Natural killer cell treated with Interleukin-12 subunit alpha and Interleukin-12 subunit beta and Interleukin-15 and Interleukin-18, amount 100 ng/mL, for 72 hours (primary cell): ENCODE measurements at places on chromosomes 11 and 22. TPM values are rescaled to one million over a fixed set of nuclear protein-coding genes. Genes with fewer than 3 reads are reported as not detected.

KRTAP5-7 gene
- not detected for total RNA-seq

CCND1 gene
- not detected for total RNA-seq

PAMR1 gene
- total RNA-seq = not detected

SLCO2B1 gene
- not detected for total RNA-seq

APOL4 gene
- 0.64 TPM for total RNA-seq

OR5D13 gene
- total RNA-seq = not detected

OR51I1 gene
- total RNA-seq = not detected

DDI1 gene
- total RNA-seq = not detected

CLDN5 gene
- total RNA-seq = not detected

GRCh38 chr11:69439127-69439526 is 42.3 kb upstream of the LINC01488 start:
- no peaks in the 10 kb centered on the region for H3K4me1 ChIP-seq
- H3K27ac ChIP-seq = no peak overlapping the region
- H3K4me3 ChIP-seq = no peak overlapping the region
- no peaks in the 10 kb centered on the region for H3K36me3 ChIP-seq

GRCh38 chr11:125123947-125124617 is 12.7 kb upstream of the TMEM218 start:
- peaks cover 4% of the 10 kb centered on the region for H3K4me1 ChIP-seq
- no peak overlapping the region for H3K4me3 ChIP-seq
- no peak for DNase-seq
- no peaks in the 10 kb centered on the region for H3K36me3 ChIP-seq
- H3K27me3 ChIP-seq = peaks cover 34% of the 10 kb centered on the region

- H3K36me3 ChIP-seq = no peaks in the 10 kb centered on the region
- no peak overlapping the region for H3K27ac ChIP-seq
- H3K27me3 ChIP-seq = peaks cover 6% of the 10 kb centered on the region
These were observed 46.3 kb downstream of the GAB2 start for GRCh38 chr11:78371221-78371891.

DNA sequence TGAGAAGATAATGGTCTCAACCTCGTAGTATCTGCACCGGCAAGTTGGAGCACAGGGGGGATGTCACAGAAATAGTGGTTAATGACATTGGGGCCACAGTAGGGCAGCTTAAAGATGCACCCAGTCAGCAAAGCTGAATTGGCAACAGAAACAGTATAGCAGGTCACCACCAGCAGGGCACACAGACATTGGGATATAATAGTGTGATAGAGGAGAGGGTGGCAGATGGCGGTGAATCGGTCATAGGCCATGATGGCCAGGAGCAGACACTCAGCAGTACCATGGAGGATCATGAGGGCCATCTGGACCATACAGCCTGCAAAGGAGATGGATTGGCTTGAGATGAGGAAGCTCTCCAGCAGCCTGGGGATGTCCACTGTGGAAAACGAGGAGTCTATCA is 106.0 kb upstream of the OR9Q1 start:
- H3K4me3 ChIP-seq = no peak overlapping the region
- no peak overlapping the region for H3K27ac ChIP-seq
- DNase-seq = no peak

DNA sequence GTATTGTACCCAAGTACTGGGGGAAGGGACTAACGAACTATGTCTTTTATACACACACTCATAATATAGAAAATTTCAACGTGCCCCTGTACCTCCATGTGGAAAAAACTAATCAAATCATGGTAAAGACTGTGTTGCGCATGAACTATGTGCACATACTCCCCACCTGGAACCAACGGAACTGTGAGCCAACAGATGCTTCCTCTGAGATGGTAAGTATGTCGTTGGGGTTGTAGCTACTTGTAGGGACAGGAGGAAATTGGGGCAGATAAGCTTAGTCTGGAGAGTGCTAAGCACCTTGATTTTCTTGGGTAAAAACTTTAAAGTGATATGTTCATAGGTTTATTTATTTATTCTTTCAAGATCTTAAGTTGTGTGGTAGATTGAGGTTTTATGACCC is 40.1 kb downstream of the GLYAT start:
- no peak for DNase-seq
- no peak overlapping the region for H3K4me3 ChIP-seq
- no peaks in the 10 kb centered on the region for H3K4me1 ChIP-seq

- peaks cover 5% of the 10 kb centered on the region for H3K36me3 ChIP-seq
- no peak overlapping the region for H3K4me3 ChIP-seq
- no peaks in the 10 kb centered on the region for H3K4me1 ChIP-seq
- H3K27me3 ChIP-seq = peaks cover 14% of the 10 kb centered on the region
- no peak overlapping the region for H3K27ac ChIP-seq
- DNase-seq = no peak
These were observed 45.6 kb downstream of the GLYAT start for GRCh38 chr11:58685973-58686722.

DNA sequence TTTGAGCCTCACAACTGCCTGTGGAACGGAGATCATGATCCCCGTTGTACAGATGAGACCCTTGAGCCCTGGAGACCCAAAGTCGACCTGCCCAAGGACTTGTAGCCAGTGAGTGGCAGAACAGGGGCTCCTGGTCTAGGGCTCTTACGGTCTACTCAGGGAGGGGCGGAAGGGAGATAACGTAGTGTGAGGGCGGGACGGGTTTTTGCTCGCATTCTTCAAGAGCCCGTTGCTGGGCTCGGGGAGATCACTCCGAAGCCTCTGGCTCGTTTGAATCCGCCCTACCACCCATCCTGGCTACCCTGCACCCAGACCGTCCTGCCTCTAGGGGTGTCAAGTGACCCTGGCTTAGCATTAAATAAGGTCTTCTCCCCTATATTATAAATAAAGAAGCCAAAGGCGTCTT is 639 bp downstream of the CRY2 start:
- H3K4me3 ChIP-seq = peak overlapping the region; percentile 81
- H3K36me3 ChIP-seq = no peaks in the 10 kb centered on the region
- H3K27me3 ChIP-seq = no peaks in the 10 kb centered on the region
- peaks cover 60% of the 10 kb centered on the region for H3K4me1 ChIP-seq
- no peak overlapping the region for H3K27ac ChIP-seq

- no peaks in the 10 kb centered on the region for H3K36me3 ChIP-seq
- H3K4me3 ChIP-seq = no peak overlapping the region
- DNase-seq = no peak
- H3K27me3 ChIP-seq = no peaks in the 10 kb centered on the region
- no peak overlapping the region for H3K27ac ChIP-seq
These were observed 337.9 kb downstream of the LRRC4C start for GRCh38 chr11:41121600-41121999.

DNA sequence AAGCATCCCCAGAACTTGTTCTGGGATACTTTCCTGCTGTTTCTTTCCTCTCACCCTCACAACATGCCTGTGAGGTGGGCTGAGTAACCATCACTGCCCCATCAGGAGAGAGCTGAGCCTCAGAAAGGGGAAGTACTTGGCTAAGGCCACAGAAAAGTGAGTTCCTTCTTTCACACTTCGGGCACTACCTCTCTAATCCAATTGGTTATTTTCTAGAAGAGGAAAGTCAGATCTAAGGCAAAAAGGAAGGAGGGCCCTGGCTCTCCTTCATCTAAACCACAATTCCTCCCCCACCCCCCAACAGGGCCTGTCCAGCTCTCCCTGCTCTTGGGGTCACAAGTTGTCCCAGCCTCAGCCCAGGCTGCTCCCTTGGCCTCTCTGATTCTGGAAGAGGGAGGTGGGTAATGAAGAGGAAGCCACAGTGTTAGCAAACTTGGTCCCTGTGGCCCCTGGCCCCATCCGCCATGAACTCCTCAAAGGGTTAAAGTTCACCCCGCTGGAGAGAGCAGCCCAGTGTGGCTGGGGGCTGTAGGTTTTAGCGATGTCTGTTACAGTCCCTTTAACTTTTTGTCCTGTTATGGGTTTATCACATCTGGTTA is 34.0 kb downstream of the SLC22A12 start:
- H3K27ac ChIP-seq = no peak overlapping the region
- H3K4me3 ChIP-seq = no peak overlapping the region
- DNase-seq = no peak
- H3K36me3 ChIP-seq = no peaks in the 10 kb centered on the region
- no peaks in the 10 kb centered on the region for H3K4me1 ChIP-seq
- no peaks in the 10 kb centered on the region for H3K27me3 ChIP-seq

GRCh38 chr22:26393929-26394328 is 35.1 kb upstream of the ASPHD2 start:
- H3K27ac ChIP-seq = no peak overlapping the region
- H3K4me1 ChIP-seq = no peaks in the 10 kb centered on the region
- peaks cover 15% of the 10 kb centered on the region for H3K27me3 ChIP-seq
- no peak for DNase-seq

- no peak for DNase-seq
- H3K4me1 ChIP-seq = peaks cover 16% of the 10 kb centered on the region
- H3K36me3 ChIP-seq = peaks cover 6% of the 10 kb centered on the region
- H3K27me3 ChIP-seq = no peaks in the 10 kb centered on the region
- H3K27ac ChIP-seq = no peak overlapping the region
- H3K4me3 ChIP-seq = no peak overlapping the region
These were observed 12.2 kb downstream of the TXN2 start for GRCh38 chr22:36469094-36469710.

DNA sequence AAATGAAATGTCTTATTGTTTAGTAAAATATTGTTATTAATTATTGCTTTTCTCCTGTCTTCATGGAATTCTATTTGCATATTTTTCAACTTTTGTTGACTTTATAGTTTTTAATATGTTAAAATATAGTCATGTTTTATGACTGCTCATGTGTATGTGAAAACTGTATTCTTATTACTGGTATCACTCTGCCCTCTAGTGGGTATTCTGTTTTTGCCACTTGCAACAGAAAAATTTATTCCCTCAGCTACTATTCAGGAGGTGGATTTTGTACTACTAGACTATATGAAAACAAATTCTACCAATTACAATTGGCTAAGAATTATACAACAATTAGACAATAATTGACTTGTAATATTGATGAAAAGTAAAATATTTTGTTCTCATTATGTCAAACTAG is 45.0 kb downstream of the OR4C6 start:
- no peak overlapping the region for H3K4me3 ChIP-seq

DNA sequence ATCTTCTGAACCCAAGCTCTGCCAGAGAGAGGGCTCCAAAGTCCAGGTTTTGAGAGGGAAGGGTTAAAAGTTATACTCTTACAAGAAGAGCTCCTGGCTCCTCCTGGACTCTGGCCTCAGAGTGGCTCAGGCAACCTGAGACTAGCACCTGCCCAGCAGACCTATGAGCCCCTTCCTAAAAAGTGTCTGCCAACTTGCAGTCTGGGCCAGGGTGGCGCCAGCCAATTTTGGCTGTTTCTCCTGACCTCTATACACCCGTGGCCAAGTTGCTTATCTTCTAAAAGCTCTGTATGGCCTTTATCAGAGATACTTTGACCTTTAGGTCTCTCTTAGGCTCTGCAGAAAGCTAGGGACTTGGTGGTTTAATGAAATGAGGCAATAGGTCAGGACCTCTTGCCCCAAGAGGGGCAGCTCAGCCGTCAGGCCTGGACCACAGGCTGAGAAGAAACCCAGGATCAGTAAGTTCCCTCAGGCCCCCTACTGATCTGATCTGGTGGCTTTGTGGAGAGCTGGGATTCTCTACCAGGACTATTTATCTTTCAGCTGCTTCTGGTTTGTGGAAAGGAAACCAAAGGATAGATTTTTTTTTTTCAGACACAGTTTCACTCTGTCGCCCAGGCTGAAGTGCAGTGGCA is 10.3 kb upstream of the UCP3 start:
- DNase-seq = no peak
- H3K27me3 ChIP-seq = no peaks in the 10 kb centered on the region
- H3K4me3 ChIP-seq = peak overlapping the region; percentile 13
- peaks cover 22% of the 10 kb centered on the region for H3K36me3 ChIP-seq
- H3K27ac ChIP-seq = no peak overlapping the region

DNA sequence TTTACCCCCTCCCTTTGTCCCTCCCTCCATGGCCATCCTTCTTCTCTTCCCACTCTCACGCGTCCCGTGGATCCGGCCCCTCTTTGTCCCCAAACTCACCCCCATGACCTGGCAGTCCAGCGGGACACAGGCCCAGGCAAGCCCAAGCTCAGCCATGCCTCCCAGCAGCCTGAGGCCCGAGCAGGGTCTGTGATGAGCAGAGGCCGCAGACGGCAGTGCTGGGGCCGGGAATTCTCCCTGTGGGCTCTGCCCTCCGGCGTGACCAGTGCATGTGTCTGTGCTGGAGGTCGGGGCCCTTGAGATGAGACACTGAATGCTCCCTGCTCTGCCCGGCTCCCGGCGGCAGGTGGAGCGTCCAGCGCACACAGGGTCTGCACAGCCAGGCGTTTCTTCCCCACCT is 237.9 kb downstream of the BRD1 start:
- peaks cover 7% of the 10 kb centered on the region for H3K4me1 ChIP-seq
- no peak overlapping the region for H3K4me3 ChIP-seq
- H3K27ac ChIP-seq = no peak overlapping the region
- H3K27me3 ChIP-seq = no peaks in the 10 kb centered on the region

- DNase-seq = no peak
- H3K27ac ChIP-seq = no peak overlapping the region
- no peak overlapping the region for H3K4me3 ChIP-seq
- peaks cover 18% of the 10 kb centered on the region for H3K4me1 ChIP-seq
- H3K36me3 ChIP-seq = no peaks in the 10 kb centered on the region
These were observed 2.7 kb upstream of the PPARA start for GRCh38 chr22:46147471-46148267.

DNA sequence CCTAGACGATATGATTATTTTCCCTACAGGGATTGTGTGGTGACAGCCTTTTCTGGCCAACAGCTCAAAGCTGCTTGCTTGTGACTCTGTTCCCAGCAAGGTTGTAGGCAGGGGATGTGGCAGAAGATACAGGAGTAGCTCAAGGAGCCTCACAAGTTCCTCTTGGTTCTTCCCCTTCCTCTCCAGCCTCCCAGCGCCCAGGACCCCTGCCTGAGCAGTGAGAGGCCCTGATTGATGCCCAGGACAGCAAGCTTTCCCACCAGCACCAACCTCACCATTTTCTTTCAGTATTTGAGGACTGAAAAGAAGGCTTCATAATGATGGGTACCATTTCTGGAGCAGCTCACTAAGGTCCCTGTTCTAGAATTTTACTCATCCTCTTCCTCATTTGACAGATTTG is 248.0 kb downstream of the TENM4 start:
- no peak for DNase-seq
- H3K4me3 ChIP-seq = no peak overlapping the region
- no peaks in the 10 kb centered on the region for H3K36me3 ChIP-seq
- H3K4me1 ChIP-seq = no peaks in the 10 kb centered on the region

DNA sequence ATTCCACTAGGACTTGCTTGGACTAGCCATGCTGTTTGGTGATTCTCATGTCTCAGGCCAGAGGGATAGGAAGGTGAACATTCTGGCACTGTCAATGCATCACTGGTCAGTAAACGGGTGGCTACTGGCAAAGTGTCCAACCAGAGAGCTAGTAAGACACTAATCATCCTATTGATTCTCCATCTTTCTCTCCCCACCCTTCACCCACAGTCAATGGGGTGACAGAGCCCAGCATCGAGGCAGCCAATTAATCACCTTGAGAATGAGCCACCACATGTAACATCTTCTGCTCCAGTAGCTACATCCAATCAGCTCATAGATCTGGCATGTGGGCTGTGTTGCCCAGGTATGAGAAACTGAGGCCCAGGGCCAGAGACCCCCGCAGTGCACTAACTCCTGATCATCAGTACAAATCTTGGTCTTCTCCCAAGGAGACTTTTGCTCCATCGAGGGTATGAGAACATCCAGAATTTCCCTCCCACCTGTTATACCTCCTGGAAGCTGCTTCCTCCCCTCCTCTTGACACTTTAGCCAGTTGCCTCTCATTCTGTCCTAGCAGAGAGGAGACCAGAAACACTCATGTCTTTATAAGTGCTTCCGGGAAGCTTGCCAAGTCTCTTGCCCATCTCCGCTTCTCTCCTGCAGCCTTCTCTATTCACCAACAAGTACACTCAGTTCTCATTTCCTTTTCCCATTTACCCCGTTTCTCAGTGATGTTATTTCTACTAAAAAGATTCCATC is 17.0 kb downstream of the HTR3A start:
- DNase-seq = no peak
- H3K4me1 ChIP-seq = no peaks in the 10 kb centered on the region
- peaks cover 34% of the 10 kb centered on the region for H3K27me3 ChIP-seq
- H3K36me3 ChIP-seq = no peaks in the 10 kb centered on the region
- no peak overlapping the region for H3K27ac ChIP-seq
- H3K4me3 ChIP-seq = no peak overlapping the region
